ENCODE measurements at places on chromosomes 16 and 17.

DNA sequence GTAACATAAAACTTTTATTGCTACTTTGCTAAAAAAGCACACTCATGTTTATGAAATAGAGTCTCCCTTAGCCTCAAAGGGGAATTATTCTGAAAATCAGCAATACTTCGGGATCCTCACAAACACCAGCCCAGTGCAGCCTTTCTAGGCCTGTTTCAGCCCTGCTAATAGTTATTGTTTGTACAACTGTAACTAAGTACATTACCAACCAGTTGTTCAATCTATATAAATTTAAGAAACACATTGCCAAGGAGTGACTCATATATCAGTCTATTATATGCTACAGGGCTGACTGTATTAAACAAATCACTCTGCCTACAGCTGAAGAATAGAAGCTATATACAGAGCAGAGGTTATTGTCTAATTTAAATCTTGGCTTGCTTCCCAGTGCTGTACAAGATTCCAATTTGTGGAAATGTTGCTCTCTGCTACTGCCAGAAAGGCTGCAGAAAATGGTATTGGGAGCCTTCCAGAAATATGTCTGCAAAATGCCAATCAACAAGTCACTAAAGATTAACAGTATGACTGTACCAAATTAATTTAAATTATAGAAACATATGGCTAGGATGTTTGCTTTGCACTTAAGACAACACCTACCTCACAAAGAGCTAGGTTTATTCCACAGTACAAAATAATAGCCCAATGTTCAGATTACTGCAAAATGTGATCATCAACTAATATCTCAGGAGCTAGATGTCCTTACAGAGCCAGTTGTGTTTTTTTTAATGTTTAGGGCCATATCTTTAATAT is 49.7 kb downstream of the TOX3 start:
- DNase-seq, result no peak

GRCh38 chr17:57488856-57489255 is 232.5 kb downstream of the MSI2 start:
- DNase-seq, result no peak

GRCh38 chr17:15501282-15501681 is 33.9 kb upstream of the CDRT4 start:
- DNase-seq, result no peak

- no peak for DNase-seq
Measured at GRCh38 chr17:65811043-65811442, 249.6 kb upstream of the AXIN2 start.

- DNase-seq, result no peak
Measured at GRCh38 chr16:66516509-66516807, 33.5 kb downstream of the TK2 start.

- peak; percentile 7 for DNase-seq
Measured at GRCh38 chr17:50816771-50817751, 18.3 kb upstream of the WFIKKN2 start.

DNA sequence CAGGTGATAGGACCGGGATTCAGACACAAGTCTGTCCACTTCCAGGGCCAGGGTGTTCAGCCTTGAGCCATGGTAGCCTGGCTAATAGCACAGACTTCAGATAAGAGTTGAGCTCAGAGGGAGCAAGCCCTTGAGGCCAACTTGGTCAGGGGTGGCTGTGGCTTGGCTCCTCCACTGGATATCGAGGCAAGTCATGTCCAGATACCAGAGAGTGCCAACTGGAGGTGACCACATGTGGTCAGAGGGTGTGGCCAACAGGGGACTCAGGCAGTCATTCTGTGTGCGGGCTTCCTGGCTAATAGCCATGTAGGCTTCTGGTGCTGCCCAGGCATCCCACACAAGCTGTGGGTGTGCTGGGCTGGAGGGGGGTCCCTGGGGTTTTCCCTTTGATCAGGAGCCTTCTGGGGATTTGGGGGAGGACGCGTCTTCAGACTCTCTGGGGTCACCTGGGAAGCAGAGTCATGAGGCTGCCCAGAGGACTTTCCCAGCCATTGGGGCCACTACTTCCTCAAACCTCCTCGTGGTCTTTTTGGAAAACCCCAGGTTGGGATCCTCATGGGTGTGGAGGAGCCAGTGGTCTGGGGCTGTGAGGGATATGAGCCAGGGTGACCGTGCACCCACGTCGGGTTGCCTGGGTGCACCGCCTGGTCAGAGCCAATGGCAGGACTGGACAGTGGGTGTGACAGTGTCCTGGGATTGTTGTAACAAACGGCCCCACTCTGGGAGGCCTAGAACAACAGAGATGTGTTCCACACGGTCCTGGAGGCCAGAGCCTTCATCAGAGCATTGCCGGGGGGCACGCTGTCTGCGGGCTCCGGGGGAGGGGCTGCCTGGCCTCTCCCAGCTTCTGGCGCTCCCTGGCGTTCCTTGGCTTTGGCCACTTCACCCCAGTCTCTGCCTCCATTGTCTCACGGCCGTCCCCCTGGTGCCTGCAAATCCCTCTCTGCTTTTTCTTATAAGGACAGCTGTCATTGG is 25.0 kb downstream of the COX4I1 start:
- no peak for DNase-seq

DNA sequence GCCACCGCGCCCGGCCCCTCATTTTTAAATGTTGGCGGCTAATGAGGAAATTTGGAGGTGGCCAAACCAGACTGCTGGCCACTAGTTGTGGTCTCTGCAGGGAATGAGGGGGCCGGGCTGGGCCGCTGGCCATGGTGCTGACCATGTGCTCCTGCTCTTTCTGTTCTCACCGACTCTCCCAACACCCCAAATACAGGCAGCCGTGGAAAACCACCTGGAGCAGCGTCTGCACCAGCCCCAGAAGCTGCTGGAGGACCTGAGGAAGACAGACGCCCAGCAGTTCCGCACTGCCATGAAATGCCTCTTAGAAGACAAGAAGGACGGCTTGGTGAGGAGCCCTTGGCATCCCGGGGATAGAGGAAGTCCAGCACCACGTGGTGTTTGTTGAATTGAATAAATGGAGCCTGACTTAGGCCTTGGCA is 21.3 kb downstream of the OTOA start:
- no peak for DNase-seq

GRCh38 chr16:86059253-86060171 is 160.6 kb downstream of the IRF8 start:
- no peak for DNase-seq

DNA sequence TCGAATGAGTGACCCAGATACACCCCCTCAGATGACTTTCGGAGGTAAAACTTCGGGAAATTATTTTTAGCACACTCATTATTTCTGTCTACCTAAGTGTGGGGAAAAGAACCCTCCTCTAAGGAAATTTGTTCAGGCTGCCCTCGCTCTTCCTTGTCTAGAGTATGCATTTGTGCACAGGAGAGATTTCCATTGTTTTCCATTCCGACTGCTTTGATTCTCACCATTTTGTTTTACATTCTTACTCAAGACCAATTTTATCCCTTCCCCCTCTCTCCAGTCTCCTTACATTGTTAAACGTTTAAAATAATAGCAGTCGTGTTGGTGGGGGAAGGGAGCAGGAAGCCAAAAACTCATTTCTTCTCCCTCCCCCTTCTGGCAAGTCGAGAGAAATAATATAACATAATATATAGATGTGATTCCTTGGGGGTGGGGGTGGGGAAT is 1.5 kb upstream of the CHD3 start:
- no peak for DNase-seq

- no peak for DNase-seq
Measured at GRCh38 chr17:17922070-17922614, 50.1 kb downstream of the TOM1L2 start.

DNA sequence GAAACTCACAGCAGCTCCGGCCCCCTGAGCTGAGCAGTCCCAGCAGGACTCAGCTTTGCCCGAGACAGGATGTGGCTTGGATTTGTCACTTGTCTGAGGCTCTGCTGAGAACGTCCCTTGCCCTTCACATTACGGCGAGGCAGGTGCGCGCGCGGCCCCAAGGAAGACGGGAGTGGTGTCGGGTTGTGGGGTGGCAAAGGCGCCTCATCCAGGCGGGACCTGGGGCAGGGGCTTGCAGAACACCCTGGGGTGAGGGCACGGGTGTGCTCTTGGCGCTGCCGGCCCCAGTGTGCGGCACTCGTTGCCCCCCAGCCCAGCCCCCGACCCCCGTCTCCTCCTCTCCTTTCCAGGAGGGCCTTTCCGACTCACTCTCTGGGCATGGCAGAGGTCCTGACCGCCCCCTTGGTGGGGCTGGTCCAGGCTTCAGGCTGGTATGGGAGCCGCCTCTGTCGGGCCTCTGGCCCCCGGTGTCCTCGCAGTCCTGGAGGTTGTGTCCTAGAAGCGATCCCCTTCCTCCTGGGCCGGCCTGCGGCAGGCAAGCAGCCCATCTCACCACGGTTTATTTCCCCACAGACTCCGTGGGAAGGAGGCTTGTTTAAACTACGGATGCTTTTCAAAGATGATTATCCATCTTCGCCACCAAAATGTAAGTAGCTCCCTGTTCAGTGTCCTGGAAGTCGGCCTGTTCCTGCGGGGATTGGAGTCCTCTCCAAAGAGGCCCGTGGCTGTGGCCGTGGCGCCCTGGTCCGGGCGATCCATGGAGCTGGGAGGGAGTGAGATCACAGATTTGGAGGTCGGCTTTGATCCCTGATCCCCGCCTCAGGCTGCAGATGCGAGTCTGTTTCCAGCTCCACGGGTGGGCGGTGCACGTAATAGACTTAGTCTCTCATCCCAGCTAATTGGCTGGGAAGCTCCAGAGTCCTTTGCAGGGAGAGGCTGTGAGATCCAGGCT is 5.9 kb downstream of the UBE2I start:
- no peak for DNase-seq

- no peak for DNase-seq
Measured at GRCh38 chr16:53433509-53433908, 762 bp upstream of the RBL2 start.

DNA sequence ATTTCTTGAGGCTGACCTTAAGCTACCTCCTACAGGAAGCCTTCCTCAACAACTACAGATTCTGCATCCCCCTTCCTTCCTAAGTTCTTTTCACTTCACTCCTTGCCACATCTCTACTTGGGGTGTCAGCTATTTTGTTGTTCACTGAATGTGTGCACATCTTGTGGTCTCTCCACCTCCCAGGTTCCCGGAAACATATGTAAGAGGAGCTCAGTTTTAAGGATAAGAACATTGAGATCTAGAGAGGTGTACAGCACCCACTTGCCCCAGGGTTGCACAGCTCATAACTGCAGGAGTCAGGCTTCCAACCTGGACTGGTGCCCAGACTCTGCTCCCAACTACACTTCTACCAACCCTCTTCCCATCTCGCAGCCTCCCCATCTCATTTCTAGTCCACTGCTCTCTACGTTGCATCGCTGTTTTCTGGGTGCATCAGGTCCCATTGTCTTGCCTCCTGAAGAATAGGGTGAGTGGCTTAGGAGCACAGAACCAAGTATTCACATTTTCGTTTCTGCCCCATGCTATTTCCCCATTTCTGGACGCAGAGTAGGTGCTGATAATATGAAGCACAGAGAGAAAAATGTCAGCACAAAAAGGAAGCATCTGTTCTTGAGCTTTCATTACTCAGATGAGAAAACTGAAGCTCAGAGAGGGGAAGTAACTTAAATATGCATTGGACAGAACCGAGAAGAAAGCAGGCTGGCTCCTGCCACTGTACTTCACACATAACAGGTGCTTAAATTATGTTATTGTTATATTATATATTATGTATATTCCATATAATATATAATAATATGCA is 292.0 kb upstream of the CCL2 start:
- peak; percentile 38 for DNase-seq

DNA sequence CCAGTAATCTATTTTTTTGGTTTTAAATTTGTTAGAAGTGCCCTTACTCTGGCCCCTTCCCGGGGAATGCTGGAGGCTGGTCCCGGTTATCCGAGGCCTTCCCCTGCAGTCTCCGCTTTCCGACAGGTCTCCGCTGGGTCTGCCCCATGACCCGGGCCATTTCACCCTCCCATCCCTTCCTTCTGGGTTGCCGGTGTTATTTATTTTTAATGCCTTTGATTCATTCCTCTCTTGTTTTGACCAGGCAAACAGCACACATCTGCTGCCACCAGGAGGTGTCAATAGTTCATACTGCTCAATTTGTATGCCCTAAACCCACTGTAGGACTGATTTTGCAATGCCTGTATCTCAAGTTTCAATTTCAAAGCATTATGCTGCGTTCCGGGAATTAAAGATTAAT is 113.2 kb upstream of the IRX5 start:
- DNase-seq, result peak; percentile 8

DNA sequence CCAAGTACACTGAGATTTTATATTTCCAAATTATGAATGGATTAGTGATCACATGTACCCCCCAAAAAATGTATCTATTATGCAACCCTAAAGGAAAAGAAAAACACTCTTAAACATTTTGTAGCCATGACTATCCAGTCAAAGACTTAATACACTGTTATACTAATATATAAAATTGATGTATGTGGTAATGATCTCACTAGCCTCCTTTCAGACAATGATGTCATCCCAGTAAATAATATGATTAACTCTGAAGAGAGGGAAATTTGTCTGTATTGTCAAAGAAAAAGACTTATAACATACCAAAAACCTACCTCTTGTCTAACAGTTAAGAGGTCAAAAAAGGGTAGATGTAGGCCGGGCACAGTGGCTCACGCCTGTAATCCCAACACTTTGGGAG is 80.7 kb downstream of the USP32 start:
- DNase-seq, result no peak

DNA sequence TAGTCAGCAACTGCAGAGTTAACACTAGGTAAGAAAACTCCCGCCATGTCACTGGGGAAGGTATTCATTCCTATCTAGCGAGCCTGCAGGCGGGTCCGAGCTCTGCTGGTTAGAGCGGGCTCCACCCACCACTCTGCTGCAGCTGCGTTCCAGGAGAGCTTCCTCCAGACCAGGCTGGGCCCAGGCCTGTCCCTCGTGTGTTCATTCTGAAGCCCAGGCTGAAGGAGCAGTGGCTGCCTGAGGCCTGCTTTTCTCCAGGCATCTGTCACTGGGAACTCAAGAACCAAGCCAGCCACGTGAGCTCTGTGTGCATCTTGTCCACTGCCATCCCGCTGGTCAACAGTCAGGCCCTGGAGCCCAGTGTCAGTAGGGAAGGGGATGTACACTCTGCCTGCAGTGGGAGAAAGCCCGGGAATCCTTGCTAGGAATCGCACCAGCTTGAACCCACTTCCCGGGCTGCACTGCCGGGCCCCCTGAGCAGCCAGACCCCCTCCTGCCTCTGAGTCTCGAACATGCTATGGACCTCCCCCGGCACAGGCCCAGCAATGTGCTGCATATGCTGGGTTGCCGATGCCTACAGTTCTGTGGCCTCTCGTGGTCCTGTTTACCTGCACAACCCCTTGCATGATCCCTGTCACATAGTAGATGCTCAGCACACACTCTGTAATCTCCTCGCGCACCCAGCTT is 51.0 kb upstream of the ENPP7 start:
- no peak for DNase-seq

GRCh38 chr17:6495450-6496115 is 51.3 kb downstream of the PIMREG start:
- DNase-seq, result no peak

- DNase-seq, result no peak
Measured at GRCh38 chr16:78163772-78164670, 64.6 kb downstream of the WWOX start.

- DNase-seq, result no peak
Measured at GRCh38 chr17:1934901-1935300, 90.2 kb downstream of the RTN4RL1 start.

GRCh38 chr17:34988644-34989043 is 8.3 kb downstream of the LIG3 start:
- peak; percentile 83 for DNase-seq

- DNase-seq, result peak; percentile 93
Measured at GRCh38 chr17:35804658-35805192, 4.6 kb upstream of the TAF15 start.

GRCh38 chr16:64626776-64627175 is 495.1 kb downstream of the CDH11 start:
- DNase-seq, result no peak

Measured in OCI-M1 (cell line).